ENCODE measurements at places on chromosomes 1 and 21.

GRCh38 chr1:225425201-225425786 is 2.5 kb downstream of the LBR start:
- DNase-seq: no peak

- DNase-seq: no peak
These were observed 4.8 kb downstream of the TCHH start for GRCh38 chr1:152110365-152110859.

GRCh38 chr1:240086726-240087125 is 5.0 kb upstream of the FMN2 start:
- DNase-seq: no peak

- no peak for DNase-seq
These were observed 14.4 kb downstream of the IFNAR1 start for GRCh38 chr21:33339135-33339534.

GRCh38 chr1:75616436-75617433 is 5.8 kb upstream of the SLC44A5 start:
- peak; percentile 30 for DNase-seq

DNA sequence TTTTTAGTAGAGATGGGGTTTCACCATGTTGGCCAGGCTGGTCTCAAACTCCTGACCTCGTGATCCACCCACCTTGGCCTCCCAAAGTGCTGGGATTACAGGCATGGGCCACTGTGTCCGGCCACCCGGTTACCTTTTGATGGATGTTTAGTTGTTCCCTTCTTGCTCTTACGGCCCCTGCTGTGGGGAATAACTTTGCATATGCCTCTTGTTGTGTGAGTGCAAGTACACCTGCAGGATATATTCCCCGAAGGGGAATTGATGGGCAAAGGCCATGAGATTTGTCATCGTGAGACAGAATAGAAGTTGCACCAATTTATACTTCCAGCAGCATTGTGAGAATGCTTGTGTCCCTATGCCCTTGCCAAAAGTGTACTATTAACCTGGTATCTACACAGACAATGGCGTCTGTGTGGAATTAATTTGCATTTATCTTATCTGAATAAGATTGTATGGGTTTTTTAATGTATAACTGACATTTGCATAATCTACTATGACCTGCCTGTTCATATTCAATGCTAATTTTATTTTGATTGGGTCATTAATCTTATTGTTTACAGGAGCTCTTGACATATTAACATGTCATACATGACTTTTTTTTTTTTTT is 8.1 kb downstream of the IL6R start:
- DNase-seq: no peak

- no peak for DNase-seq
These were observed 53.8 kb downstream of the SERBP1 start for GRCh38 chr1:67376381-67376780.

DNA sequence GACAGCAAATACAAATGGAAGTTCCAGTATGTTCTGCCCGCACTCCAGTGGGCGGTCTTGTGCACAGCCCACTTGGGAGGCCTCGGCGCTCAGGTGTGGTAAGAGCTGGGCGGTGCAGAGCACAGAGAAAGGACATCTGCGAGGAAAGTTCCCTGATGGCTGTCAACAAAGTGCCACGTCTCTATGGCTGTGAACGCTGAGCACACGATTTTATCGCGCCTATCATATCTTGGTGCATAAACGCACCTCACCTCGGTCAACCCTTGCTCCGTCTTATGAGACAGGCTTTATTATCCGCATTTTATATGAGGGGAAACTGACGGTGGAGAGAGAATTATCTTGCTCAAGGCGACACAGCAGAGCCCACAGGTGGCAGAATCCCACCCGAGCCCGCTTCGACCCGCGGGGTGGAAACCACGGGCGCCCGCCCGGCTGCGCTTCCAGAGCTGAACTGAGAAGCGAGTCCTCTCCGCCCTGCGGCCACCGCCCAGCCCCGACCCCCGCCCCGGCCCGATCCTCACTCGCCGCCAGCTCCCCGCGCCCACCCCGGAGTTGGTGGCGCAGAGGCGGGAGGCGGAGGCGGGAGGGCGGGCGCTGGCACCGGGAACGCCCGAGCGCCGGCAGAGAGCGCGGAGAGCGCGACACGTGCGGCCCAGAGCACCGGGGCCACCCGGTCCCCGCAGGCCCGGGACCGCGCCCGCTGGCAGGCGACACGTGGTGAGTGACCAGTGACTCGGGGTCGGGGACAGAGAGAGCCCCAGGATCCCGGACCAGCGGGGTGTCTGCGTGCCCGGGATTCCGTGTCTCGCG is at the start of gene IL12RB2:
TSS of gene IL12RB2 (plus strand) at position 623 of the 810 bp plus-strand sequence. CDS start 12,496 bp downstream, outside the sequence.
- no peak for DNase-seq

- DNase-seq: no peak
These were observed 60.9 kb downstream of the SLX9 start for GRCh38 chr21:45000637-45001133.

- no peak for DNase-seq
These were observed 540.3 kb upstream of the B3GALT2 start for GRCh38 chr1:193726722-193727121.

GRCh38 chr1:89754518-89754917 is 66.3 kb upstream of the LRRC8D start:
- no peak for DNase-seq
